Fibroblast of gingiva (primary cell): ENCODE measurements at places on chromosomes 1 and 21.

DNA sequence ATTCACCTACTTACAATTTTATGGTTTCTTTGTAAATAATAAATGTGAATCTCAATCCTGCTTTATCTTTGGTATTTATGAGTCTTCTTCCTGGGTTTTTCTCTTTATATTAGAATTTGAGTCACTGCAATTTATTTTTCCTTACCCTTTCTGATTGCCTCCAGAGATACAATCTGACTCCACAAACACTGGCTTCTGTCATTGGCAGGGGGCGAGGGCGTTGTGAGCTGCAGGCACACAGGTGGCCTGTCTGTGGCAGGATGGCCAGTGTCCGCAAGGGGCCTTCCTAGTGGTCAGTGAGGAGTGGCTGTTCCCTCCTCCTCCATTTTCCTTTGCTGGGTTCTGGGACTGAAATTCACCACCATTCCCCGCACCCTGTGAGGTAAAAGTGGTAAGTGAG, 2.0 kb upstream of the MTARC1 start:
- no peak for DNase-seq

- DNase-seq = peak; percentile 71
These were observed 8.7 kb downstream of the CTXND2 start for GRCh38 chr1:150895618-150896017.

DNA sequence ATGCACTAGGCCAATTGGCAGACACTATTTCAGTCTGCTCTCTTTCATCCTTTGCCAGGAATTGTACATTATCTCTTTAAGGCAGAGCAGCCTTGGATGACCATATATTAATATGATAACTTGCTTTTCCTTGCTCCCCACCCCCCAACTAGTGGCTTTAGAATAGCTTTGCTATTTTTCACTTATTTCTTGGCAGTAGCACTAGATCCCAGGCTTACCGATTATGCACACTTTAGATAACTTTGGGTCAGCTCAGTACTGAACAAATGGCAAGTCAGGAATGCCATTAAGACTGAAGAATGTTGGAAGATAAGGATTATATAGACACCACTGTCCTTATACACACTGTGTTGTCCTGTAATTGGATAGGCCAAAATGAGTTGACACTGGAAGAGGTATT, 146.4 kb downstream of the FGGY start:
- no peak for DNase-seq

- DNase-seq = no peak
These were observed 20.7 kb upstream of the MX1 start for GRCh38 chr21:41405321-41405720.

- DNase-seq = no peak
These were observed 7.9 kb downstream of the RNU5D-1 start for GRCh38 chr1:44723064-44723463.

- no peak for DNase-seq
These were observed 115.4 kb upstream of the SERTAD4 start for GRCh38 chr1:210117198-210117597.

DNA sequence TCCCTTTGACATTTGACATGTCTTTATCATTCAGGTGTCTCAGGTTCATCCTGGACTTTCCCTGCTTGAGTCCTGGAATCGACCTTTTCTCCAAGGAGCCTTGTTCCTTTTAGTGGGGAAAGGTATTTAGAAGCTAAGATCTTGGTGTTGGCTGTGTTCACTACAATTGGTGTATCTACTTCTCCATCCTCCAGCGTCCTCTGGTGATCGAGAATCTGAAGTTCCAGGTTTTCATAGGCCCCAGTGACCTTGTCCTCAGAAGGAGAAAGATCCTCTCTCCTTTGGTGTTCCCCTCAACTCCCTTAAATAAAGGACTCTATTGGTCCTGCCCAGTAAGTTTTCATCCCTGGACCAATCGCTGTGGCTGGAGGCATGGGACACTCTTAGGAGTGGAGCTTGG, 22.1 kb downstream of the MROH7 start:
- no peak for DNase-seq

DNA sequence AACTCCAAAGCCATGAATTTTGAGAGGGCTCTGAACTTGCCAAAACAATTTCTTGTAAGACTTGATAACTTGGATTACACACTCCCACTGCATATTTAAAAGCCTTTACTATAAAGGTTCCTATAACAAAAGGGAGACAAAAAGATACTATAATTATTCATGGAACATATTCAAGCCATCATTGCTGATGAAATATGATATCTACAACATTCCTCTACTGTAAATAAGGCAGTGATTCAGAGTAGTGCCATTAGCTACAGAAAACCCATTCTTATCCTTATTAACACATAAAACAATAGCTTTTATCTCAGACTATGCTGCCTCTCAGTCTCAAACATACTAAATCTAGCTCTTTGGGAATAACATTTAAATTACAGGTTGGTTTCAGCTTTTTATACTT, 675.5 kb upstream of the CXADR start:
- peak; percentile 60 for DNase-seq

GRCh38 chr1:183804916-183805841, at the start of gene RGL1:
Gene RGL1 (plus strand): TSS chr1:183805120. CDS start chr1:183805298, 178 bp downstream.
- DNase-seq = peak; percentile 78

- peak; percentile 52 for DNase-seq
These were observed 83.7 kb upstream of the BCL10 start for GRCh38 chr1:85359874-85360721.

GRCh38 chr1:180785291-180785690, 127.4 kb upstream of the KIAA1614 start:
- DNase-seq = no peak

DNA sequence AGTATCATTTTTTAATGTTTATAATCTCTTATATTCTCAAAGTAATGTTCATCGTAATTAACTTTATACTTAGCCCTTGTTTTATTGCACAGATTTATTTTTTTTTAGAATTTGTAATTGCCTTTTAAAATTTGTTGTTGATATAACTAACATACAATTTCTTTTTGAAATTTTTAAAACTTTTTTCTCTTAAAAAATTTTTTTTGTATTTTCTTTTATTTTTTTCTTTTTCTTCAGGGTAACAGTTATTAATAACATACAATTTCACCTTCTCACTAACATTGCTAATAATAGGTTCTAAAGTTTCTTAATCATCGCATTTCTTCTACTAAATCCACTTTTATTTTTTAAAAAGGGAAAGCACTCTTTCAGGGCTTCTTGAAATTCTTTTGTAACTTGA, 11.3 kb upstream of the VAMP4 start:
- DNase-seq = no peak

DNA sequence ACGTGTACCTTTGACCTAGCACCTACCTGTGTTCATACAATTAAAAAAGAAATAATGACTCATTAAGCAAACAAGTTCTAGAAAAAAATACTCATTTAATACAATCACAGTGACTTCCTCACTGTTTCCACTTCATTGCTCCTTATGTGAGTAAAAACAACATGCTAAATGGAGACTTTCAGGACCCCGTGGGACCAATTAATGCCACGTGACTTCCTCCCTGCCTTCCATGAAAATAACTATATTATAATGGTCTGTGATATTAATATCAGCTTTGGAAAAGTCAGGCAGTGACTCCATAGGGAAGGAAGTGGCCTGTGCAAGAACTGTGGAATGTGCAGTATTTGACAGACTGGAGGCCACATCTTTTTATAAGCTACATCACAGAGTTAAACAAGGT, 337.8 kb downstream of the HLX start:
- DNase-seq = peak; percentile 9

- no peak for DNase-seq
These were observed 1.8 kb downstream of the NHLH2 start for GRCh38 chr1:115839029-115839678.

DNA sequence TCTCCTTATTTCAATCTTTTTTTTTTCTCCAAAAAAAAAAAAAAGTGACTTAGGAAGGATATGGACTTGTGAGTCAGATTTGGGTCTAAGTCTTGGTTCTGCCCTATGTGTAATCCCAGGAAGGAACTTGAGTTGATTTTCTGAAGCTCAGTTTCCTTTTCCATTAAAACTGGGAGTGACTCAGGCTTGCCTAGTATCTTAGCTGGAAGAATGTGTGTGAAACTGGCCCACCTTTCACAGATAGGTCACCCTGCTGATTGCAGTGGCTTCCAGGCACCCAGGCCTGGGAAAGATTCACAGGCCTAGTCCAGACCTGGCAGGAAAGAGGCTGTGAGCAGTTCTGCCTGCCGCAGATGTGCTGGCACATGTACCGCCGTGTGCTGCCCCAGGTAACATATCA, 218.3 kb upstream of the HOOK1 start:
- DNase-seq = peak; percentile 57

- no peak for DNase-seq
These were observed 15.2 kb downstream of the PRR9 start for GRCh38 chr1:153232553-153232952.

DNA sequence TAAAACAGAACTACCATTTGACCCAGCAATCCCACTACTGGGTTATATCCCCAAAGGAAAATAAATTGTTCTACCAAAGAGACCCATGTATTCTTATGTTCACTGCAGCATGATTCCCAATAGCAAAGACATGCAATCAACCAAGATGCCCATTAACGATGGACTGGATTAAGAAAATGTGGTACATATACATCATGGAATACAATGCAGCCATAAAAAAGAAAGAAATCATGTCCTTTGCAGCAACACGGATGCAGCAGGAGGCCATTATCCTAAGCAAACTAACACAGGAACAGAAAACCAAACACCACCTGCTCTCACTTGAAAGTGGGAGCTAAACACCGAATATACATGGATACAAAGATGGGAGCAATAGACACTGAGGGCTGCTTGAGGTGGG, 44.2 kb downstream of the SLC35D1 start:
- no peak for DNase-seq

DNA sequence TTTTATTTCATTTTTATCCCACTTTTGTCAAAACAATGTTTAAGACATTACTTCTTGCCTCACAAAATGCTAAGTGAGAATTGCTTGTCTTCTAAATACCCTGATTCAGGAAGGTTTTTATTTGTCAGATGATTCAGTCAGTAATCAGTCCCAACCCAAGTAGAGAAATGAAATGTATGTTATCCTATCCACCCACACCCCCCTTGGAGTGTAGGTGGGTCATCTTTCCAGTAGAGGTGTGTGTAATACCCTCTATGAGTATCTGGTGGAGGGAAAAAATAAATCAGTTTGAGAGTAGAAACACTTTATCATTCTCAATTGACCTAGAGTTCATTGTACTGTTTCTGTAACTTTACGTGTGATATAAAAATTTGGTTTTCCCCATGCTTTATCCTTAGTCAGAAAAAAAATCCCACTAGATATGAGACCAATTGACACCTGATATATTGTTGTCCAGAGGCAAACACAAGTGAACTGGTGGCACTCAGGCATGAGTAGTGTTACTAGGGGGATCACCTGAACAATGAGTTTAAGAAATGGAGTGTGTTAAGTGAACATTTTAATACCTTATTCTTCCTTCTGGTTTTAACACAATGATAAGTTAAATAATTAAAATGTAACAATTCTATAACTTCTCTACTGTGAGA, 153.8 kb upstream of the C1orf105 start:
- no peak for DNase-seq

GRCh38 chr1:218473522-218473921, 128.4 kb downstream of the TGFB2 start:
- no peak for DNase-seq

- no peak for DNase-seq
These were observed 970 bp downstream of the TNFRSF1B start for GRCh38 chr1:12167493-12168429.

GRCh38 chr21:32749662-32750061, 21.8 kb upstream of the SYNJ1 start:
- DNase-seq = no peak

GRCh38 chr1:92747735-92748134, 37.2 kb downstream of the EVI5 start:
- peak; percentile 53 for DNase-seq

GRCh38 chr1:179127163-179127895, 45.5 kb downstream of the TOR3A start:
- peak; percentile 42 for DNase-seq

- no peak for DNase-seq
These were observed 19.3 kb upstream of the HEATR1 start for GRCh38 chr1:236623371-236624166.

- DNase-seq = no peak
These were observed 28.1 kb upstream of the KDM4A start for GRCh38 chr1:43621861-43622260.

GRCh38 chr1:18681423-18681835, 50.8 kb downstream of the PAX7 start:
- no peak for DNase-seq

GRCh38 chr21:15676935-15677334, 52.8 kb upstream of the USP25 start:
- no peak for DNase-seq

DNA sequence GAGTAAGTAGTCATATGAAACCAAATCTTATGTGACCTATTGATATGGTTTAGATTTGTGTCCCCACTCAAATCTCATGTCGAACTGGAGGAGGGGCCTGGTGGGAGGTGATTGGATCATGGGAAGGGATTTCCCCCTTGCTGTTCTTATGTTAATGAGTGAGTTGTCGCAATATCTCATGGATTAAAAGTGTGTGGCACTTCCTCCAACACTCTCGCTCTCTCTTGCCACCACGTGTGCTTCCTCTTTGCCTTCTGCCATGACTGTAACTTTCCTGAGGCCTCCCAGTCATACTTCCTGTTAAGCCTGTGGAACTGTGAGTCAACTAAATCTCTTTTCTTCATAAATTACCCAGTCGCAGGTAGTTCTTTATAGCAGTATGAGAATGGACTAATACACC, 241.2 kb downstream of the RGS7 start:
- no peak for DNase-seq

GRCh38 chr1:92464588-92465255, 22.0 kb downstream of the GFI1 start:
- no peak for DNase-seq

GRCh38 chr1:78333502-78333901, 157.3 kb upstream of the PTGFR start:
- DNase-seq = no peak

- DNase-seq = no peak
These were observed 46.0 kb downstream of the KCNK2 start for GRCh38 chr1:215128504-215128903.

DNA sequence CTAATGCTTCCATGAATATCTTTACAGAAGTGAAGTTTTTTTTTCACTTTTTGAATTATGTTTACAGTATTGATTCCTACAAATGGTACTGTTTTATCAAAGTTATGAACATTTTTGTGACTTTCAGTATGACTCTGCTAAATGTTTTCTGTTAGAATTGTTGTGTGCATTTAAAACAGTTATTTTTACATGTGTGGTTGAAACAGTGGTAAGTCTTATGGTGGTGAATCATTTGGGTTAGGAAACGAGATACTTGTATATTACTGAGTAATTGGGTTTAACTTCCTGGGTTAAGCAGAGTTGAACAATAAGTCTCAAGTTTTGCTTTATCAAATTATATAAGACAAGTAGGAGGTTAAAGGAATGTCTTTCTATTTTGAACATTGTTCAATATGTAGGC, 66.8 kb downstream of the VPS13D start:
- DNase-seq = peak; percentile 61
